ENCODE measurements at places on chromosomes 13 and 19.

- H3K36me3 ChIP-seq = peaks cover 9% of the 10 kb centered on the region
- no peak overlapping the region for H3K4me3 ChIP-seq
- no peaks in the 10 kb centered on the region for H3K27me3 ChIP-seq
- H3K27ac ChIP-seq = no peak overlapping the region
Measured at GRCh38 chr19:23771316-23771715, 12.6 kb upstream of the ZNF681 start.

DNA sequence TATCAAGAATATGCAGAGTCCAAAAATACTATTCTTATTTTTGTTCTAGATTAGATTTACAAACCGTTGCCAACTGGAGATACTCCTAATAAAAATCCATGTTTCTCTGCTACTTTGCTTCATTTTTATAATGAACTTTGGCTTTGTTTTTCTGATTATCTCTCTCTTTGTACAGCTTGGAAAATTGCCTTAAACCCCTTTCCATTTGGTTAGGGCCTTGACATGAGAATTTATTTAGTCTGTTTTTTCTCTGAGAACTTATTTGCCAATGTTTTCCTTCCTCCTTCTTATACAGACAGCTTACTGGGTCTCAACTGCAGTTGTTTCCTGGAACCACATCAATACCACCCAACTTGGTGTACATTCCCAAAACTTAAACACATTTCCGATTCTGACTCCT lies 555.4 kb downstream of the SLITRK6 start:
- H3K27ac ChIP-seq = no peak overlapping the region
- H3K27me3 ChIP-seq = no peaks in the 10 kb centered on the region
- no peak for DNase-seq
- H3K36me3 ChIP-seq = no peaks in the 10 kb centered on the region

- DNase-seq = peak; percentile 29
- no peak overlapping the region for H3K4me3 ChIP-seq
- H3K27ac ChIP-seq = no peak overlapping the region
- H3K36me3 ChIP-seq = no peaks in the 10 kb centered on the region
- peaks cover 19% of the 10 kb centered on the region for H3K27me3 ChIP-seq
- H3K4me1 ChIP-seq = no peaks in the 10 kb centered on the region
Measured at GRCh38 chr19:50646074-50646807, 3.0 kb upstream of the C19orf81 start.

GRCh38 chr13:82358284-82358683 lies 1524.0 kb downstream of the SLITRK1 start:
- H3K4me1 ChIP-seq = no peaks in the 10 kb centered on the region
- H3K4me3 ChIP-seq = no peak overlapping the region
- no peak overlapping the region for H3K27ac ChIP-seq
- no peaks in the 10 kb centered on the region for H3K27me3 ChIP-seq
- no peaks in the 10 kb centered on the region for H3K36me3 ChIP-seq
- no peak for DNase-seq

DNA sequence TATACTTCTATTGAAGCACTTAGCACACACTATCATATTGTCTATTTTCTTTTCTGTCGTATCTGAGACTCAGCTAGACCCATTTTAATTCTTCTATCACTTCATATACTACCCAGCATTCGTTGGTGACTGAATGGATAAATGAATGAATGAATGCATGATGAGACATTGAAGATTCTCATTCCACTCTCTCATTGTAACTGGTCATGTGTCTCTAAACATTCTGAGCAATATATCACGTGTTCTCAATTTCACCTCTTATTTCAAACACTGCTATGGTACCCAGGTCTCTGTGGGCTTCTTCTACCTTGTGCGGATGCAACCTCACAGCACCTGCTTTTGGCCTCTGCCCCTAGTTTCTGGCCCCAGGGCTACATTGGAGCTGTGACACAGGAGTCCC lies 65.2 kb upstream of the USPL1 start:
- H3K27ac ChIP-seq = no peak overlapping the region
- H3K4me3 ChIP-seq = no peak overlapping the region
- H3K27me3 ChIP-seq = no peaks in the 10 kb centered on the region

DNA sequence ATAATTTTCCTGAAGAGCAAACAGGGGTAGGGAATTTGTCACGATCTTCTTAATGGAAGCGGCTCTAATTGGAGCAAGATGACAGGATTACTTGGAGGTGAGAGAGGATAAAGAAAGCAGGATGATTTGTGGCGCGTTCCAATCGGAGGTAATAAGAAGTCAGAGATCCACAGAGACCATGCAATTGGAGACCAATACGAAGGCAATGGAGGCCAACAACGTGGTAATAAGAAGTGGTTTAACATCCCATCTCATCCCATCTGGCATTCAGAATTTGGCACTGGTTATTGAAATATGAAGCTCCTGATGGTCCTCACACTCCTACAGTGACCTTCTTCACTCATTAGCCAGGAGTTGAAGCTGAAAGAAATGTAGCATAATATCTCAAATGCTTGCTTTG lies 130.6 kb downstream of the DLEU7 start:
- H3K27me3 ChIP-seq = no peaks in the 10 kb centered on the region
- no peak overlapping the region for H3K4me3 ChIP-seq
- H3K4me1 ChIP-seq = no peaks in the 10 kb centered on the region
- H3K36me3 ChIP-seq = no peaks in the 10 kb centered on the region

GRCh38 chr13:43786766-43787517 lies at the start of gene ENOX1:
Gene ENOX1, minus strand, starts transcription at chr13:43786972.
- H3K4me3 ChIP-seq = peak within 1 kb of the TSS; percentile 85
- DNase-seq = peak; percentile 49
- H3K36me3 ChIP-seq = peaks cover 20% of the 10 kb centered on the region
- H3K4me1 ChIP-seq = peaks cover 10% of the 10 kb centered on the region
- H3K27me3 ChIP-seq = no peaks in the 10 kb centered on the region
- H3K27ac ChIP-seq = peak within 1 kb of the TSS; percentile 50

DNA sequence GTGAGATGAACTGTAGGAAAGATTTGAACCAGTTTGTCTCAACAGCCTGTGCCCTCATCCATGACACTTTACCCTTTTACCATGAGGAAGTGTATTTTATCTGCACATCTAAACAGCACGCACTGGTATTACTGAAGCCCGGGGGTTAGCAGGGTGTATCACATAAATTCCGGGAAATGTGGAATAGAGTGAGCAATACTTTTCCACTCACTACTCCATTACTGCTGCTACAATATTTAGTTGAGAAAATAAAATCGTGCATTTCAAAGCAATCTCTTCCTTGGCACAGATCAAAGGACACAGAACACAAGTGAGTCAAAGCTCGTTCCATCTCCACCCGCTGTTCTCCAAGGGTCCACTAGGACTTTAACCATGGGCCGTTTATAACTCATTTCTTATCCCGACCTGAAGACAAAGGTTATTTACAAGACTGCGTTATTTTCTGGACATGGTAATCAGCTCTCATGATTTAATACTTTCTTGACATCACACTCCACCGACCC lies 35.2 kb downstream of the STK24 start:
- no peak overlapping the region for H3K27ac ChIP-seq
- H3K27me3 ChIP-seq = no peaks in the 10 kb centered on the region
- H3K4me3 ChIP-seq = no peak overlapping the region
- H3K4me1 ChIP-seq = peaks cover 1% of the 10 kb centered on the region
- DNase-seq = no peak

GRCh38 chr19:2014731-2015607 lies 545 bp downstream of the BTBD2 start:
- H3K27ac ChIP-seq = peak overlapping the region; percentile 50
- H3K4me3 ChIP-seq = peak overlapping the region; percentile 70
- peaks cover 31% of the 10 kb centered on the region for H3K36me3 ChIP-seq

- no peaks in the 10 kb centered on the region for H3K4me1 ChIP-seq
- peak; percentile 88 for DNase-seq
- H3K27me3 ChIP-seq = peaks cover 18% of the 10 kb centered on the region
- no peak within 1 kb of the TSS for H3K27ac ChIP-seq
Measured at GRCh38 chr19:10543420-10544241, at the start of gene ATG4D. Gene ATG4D, plus strand, starts transcription at chr19:10543904. Its CDS starts 187 bp downstream, at chr19:10544091.

GRCh38 chr19:16381756-16382401 lies 57.3 kb downstream of the KLF2 start:
- H3K27ac ChIP-seq = no peak overlapping the region
- no peak for DNase-seq
- no peak overlapping the region for H3K4me3 ChIP-seq
- no peaks in the 10 kb centered on the region for H3K27me3 ChIP-seq

DNA sequence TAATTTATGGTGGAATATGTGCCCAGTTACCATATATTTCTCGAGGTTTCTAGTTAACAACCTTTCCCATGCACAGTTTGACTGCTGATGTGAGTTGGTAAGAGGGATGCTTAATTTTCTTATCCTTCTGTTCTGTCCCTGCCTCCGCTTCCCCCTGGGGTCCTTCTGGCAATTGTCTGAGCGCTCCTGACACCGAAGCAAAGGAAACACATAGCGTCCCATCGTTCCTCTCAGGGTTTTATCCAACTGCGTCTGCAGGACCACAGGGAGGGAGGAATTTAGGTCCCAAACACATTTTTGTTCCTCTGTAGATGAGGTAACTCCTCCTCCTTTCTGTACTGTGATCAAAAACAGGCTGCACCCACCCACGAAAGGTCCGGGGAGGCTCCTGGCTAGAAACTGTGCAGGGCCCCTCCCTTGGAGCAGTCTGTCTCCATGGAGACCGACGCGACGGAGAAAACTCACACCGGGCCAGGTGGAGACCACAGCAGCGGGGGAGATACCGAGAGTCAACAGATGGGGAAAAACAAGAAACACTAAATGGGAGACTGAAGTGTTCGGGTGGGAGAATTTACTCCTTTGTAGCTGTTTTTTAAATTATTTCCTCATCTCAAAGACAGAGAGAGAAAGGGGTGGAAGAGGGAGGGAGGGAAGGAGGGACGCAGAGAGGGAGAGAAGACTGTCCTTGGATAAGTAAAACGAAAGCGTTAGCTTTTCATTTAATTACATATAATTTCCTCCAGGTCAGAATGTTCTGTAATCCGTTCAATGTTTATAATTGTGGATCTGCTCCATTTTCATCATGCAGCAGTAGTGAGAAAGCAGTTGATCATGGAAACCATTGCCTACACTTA lies 191.8 kb upstream of the NBEA start:
- no peaks in the 10 kb centered on the region for H3K27me3 ChIP-seq
- H3K27ac ChIP-seq = peak overlapping the region; percentile 94
- peaks cover 12% of the 10 kb centered on the region for H3K36me3 ChIP-seq
- no peaks in the 10 kb centered on the region for H3K4me1 ChIP-seq
- no peak for DNase-seq

DNA sequence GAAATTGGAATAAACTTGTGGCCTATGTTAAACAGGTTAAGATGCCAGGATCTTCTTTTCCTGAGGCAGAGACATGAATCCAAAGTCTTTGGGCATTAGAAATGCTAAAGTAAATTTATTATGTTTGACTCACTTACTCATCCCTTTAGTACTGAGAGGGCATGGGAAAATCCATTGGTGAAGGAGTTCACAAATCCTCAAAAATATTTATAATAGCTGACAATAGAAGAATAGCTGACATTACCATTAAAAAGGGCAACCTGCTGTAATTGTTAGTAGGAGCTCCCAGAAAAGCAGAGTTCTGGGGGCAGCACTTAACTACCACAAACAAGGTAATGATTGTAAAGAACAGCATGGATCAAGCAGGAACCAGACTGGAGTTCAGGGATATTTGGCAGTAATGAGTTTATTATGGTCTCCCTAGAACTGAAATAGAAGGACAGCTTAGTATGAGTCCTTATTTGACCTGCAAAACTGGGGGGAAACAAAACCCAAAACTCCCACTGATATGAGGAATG lies 285.8 kb upstream of the KLHL1 start:
- H3K4me3 ChIP-seq = no peak overlapping the region
- no peak for DNase-seq
- peaks cover 8% of the 10 kb centered on the region for H3K4me1 ChIP-seq
- no peak overlapping the region for H3K27ac ChIP-seq
- no peaks in the 10 kb centered on the region for H3K27me3 ChIP-seq

DNA sequence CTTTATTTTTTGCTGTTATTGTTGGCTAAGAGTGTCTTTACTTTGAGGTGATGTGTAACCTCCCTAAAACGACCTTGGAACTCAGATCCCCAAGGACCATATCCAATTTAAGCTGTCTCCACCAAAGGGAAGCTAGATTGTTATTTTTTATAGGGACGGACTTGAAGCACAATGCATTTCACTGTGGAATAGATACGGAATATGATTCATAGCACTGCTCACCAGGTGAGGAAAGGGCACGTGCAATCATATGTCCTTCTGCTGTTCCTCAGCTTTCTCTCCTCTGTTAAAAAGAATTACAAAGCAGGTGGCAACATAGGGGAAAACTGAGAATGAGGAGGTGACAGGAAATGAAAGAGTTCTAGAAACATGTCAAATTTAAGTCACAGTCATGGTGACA lies 679.0 kb downstream of the PCDH9 start:
- no peaks in the 10 kb centered on the region for H3K4me1 ChIP-seq
- no peaks in the 10 kb centered on the region for H3K36me3 ChIP-seq
- no peak overlapping the region for H3K27ac ChIP-seq
- H3K4me3 ChIP-seq = no peak overlapping the region
- H3K27me3 ChIP-seq = no peaks in the 10 kb centered on the region
- no peak for DNase-seq

GRCh38 chr19:8806661-8807060 lies 25.4 kb downstream of the ZNF558 start:
- no peaks in the 10 kb centered on the region for H3K36me3 ChIP-seq
- no peak for DNase-seq
- H3K4me1 ChIP-seq = no peaks in the 10 kb centered on the region
- no peak overlapping the region for H3K4me3 ChIP-seq
- no peaks in the 10 kb centered on the region for H3K27me3 ChIP-seq
- H3K27ac ChIP-seq = no peak overlapping the region

DNA sequence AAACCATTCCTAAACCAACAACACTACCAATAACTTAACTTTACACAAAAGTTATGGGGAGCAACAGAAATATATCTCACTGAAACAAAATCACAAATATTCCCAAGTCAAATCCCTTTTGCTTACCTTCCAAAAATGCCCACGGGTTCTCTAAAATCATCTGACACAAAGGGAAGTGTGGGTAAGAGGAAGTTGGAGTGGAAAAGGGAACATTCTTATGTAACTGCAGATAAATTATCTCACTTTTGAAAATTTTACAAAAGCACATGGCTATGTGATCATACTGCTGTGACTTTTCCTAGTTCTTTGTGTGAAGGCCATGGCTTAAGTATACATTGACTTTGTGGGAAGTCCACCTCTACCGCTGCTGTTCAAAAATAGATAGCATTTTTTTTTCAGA lies 350.5 kb downstream of the GPC6 start:
- H3K36me3 ChIP-seq = no peaks in the 10 kb centered on the region
- DNase-seq = no peak
- no peak overlapping the region for H3K4me3 ChIP-seq
- H3K4me1 ChIP-seq = no peaks in the 10 kb centered on the region

- H3K4me3 ChIP-seq = no peak overlapping the region
- H3K27me3 ChIP-seq = no peaks in the 10 kb centered on the region
Measured at GRCh38 chr13:44801990-44802389, 187.3 kb downstream of the NUFIP1 start.

DNA sequence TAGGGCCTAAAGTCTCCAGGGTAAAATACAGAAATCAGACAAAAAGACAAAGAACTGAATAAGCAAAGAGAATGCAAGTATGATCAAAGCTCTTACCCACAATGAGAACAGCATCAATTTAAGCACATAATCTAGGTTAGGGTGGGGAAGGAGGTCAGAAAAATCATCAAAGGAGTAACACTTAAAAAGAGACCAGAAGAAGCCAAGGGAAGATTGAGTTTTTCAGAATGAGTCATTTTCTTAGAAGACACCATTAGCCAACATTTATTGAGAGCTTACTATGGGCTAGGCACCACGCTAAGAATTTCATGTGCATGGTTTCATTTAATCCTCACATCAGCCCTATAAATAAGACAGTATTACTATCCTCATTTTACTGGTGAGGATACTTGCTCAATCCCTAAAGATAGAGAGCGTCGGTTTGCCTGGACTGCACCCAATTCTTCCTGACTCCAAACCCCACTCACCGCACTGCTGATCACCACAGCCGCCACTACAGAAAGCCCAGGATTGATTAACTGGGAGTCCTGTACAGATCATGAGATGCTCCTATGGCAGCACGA lies 1.7 kb upstream of the SHISA2 start:
- H3K4me1 ChIP-seq = no peaks in the 10 kb centered on the region
- no peak overlapping the region for H3K27ac ChIP-seq
- H3K36me3 ChIP-seq = peaks cover 17% of the 10 kb centered on the region
- no peak overlapping the region for H3K4me3 ChIP-seq
- DNase-seq = no peak
- no peaks in the 10 kb centered on the region for H3K27me3 ChIP-seq

Data from Calu3 (cell line).